HTR-8/SVneo (cell line): ENCODE measurements at places on chromosomes 16 and 17.

- DNase-seq: no peak
Observed at GRCh38 chr17:65394811-65395472, 166.5 kb downstream of the AXIN2 start.

- no peak for DNase-seq
Observed at GRCh38 chr17:2423271-2423670, 22.4 kb upstream of the MNT start.

DNA sequence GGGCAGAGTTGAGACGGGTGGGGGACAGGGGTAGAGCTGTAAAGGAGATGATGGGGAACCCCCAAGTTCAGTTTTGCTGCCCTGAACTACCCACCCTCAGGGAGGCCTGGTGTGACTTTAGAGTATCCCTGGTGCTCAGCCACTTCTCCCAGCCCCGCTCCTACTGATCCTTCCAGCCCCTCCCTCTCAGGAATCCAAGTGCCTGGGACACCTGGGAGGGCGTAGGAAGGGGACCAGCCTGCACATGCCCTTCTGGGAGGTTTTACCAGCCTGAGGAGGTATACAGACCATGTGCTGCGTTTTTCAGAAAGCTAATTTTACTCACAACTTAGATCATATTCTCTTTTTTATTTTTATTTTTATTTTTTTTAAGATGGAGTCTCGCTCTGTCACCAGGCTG, 4.1 kb downstream of the ST6GALNAC2 start:
- no peak for DNase-seq

GRCh38 chr16:27407133-27407532, 5.2 kb downstream of the IL21R start:
- DNase-seq: no peak

GRCh38 chr17:79922116-79922601, 82.9 kb upstream of the CBX4 start:
- DNase-seq: no peak

DNA sequence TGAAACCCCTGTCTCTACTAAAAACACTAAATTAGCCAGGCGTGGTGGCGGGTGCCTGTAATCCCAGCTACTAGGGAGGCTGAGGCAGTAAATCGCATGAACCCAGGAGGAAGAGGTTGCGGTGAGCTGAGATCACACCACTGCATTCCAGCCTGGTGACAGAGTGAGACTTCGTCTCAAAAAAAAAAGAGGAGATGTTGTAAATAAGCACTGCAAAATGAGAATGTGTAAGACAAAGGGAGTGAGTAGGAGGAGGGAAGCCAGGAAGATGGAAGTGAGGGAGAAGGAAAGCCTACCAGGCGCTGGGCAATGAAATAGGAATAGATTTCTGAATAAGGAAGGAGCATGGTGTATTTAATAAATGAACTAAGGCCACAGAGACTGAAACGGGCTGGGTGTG, 8.7 kb upstream of the PRPF8 start:
- DNase-seq: no peak

GRCh38 chr16:51875834-51876600, 670.9 kb downstream of the TOX3 start:
- no peak for DNase-seq

DNA sequence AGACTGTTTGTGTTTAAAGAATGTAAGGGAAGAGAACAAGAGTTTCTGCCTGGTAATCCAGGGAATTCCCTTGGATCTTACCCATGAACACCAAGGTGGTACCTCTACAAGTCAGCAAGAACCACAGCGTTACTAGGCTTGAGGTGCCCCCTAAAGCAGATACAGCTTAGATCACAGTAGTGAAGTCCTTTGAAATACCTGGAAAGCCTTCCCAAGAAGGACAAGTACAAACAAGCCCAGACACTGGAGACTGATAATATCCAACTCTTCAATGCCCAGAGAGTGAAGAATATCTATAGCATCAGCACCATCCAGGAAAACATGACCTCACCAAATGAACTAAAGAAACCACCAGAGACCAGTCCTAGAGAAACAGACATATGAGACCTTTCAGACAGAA, 3.8 kb upstream of the APPBP2 start:
- no peak for DNase-seq

- DNase-seq: no peak
Observed at GRCh38 chr17:54907376-54907775, 6.7 kb downstream of the TOM1L1 start.

GRCh38 chr17:16286947-16287562, 66.2 kb downstream of the CENPV start:
- no peak for DNase-seq

DNA sequence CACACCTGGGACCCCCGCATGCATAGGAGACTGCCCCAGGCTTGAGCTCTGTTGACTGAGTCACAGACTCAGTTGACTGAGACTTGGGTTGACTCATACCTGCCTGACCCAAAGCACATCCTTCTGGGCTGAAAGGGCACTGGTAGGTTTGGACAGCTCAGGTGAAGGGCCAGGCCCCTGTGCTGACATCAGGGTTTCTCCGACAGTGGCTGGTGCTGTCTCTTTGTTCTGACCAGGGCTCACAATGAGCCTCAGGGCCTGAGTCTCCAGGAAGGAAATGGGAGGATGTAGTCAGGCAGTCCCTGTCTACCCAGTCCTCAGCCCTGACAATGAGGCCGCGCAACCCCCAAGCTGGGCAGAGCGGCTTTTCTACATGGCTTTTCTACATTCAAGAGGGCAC, 6.5 kb downstream of the SPNS2 start:
- no peak for DNase-seq

GRCh38 chr17:5516060-5516792, 29.9 kb downstream of the MIS12 start:
- peak; percentile 93 for DNase-seq

DNA sequence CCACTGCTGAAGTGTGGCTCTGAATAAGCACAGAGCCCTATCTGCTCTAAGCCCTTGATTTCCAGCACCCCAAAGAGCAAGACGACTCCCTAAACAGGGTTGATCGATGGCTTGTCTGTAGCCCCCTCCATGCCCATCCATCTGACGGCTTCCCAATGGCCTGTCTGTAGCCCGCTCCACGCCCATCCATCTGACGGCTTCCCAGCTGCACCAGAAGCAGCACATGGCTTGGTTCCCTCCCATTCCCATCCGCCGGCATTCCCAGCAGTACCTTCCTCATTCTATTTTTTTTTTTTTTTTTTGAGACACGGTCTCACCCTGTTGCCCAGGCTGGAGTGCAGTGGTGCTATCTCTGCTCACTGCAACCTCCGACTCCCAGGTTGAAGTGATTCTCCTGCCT, 64.5 kb downstream of the RBFOX3 start:
- no peak for DNase-seq

DNA sequence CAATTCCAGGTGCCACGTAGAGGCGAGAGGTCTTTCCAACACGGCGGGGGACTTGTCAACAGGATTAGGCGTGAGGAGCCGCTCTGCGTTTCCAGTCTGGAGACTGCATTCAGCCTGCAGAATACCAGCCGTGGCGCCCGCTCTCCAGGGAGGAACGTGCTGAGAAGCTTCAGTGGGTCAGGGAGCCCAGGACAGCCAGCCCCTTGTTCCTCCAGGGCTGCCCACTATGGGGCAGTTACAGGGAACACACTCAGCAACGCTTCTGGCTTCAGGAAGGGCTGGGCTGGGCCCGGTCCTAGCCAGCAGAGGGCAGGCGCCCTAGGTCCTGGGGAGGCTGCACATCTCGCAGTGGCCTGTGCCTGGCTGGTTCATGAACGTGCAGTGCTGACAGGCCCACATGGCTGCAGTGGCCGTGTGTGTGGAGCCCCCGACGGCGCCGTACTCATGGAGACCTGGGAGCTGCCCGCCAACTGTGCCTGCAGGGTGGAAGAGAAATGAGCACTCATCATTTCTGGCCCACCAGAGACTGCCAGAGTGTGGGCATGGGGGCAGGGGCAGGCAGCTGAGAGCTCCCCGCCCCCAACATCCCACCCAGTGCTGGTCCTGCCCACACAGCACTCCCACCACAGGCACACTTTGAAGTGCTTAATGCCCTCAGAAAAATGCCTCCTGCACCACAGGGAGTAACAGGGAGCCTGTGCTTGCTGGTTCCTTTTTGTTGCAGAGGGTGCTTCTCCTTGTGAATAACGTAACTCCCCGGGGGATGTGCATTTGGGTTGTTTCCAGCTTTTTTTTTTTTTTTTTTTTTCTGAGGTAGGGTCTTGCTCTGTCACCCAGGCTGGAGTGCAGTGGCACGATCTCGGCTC, 7.0 kb upstream of the FAAP100 start:
- no peak for DNase-seq

DNA sequence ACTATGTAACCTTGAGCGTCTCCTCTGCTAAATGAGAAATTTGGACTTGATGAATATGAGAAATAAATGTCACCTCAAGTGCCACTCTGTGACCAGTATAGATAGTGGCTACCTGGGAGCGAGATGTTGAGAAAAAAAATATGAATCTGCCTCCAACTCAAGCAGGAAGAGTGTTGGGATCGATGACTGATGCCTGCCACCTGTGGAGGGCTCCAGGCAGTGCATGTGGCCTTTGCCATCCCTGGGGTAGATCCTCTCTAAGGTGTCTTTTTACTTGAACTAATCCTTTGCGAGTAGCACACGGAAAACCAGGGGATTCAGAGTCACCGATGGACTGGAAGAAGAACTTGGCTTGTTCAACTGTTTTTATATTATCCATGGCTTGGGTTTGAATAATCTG, 9.4 kb downstream of the CCDC182 start:
- no peak for DNase-seq

GRCh38 chr16:23934610-23935236, 98.9 kb downstream of the PRKCB start:
- DNase-seq: no peak

- DNase-seq: no peak
Observed at GRCh38 chr16:19710991-19711545, 7.0 kb downstream of the KNOP1 start.

- no peak for DNase-seq
Observed at GRCh38 chr17:42132941-42133340, 10.3 kb downstream of the HSPB9 start.

DNA sequence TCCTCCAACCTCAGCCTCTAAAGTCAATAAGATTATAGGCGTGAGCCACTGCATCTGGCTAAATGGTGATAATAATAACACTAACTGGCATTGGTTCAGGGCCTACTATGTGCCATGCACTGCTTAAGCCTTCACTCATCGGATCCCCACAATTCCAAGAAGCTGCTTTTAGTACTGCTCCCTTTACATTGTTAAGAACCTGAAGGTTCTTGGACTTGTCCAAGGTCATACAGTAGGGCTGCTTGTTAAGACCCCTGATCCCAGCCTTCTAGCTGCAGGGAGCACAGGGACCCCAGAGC, 6.6 kb downstream of the SREBF1 start:
- no peak for DNase-seq

DNA sequence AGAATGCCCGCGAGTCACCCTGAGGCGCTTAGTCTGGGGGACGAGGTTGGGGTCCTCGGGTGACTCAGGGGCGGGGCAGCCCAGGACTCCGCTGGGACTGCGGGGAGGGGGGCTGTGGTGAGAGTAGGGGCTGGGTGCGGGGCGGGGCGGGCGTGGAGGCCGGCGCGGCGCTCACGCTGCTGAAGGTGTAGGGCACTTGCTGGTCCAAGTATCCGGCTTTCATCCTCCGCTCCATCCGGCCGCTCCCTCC, 832 bp downstream of the ETV4 start:
- peak; percentile 60 for DNase-seq

- DNase-seq: no peak
Observed at GRCh38 chr17:81093619-81094508, 58.9 kb downstream of the BAIAP2 start.
